WERI-Rb-1 (cell line): ENCODE measurements at places on chromosomes 16 and 17.

DNA sequence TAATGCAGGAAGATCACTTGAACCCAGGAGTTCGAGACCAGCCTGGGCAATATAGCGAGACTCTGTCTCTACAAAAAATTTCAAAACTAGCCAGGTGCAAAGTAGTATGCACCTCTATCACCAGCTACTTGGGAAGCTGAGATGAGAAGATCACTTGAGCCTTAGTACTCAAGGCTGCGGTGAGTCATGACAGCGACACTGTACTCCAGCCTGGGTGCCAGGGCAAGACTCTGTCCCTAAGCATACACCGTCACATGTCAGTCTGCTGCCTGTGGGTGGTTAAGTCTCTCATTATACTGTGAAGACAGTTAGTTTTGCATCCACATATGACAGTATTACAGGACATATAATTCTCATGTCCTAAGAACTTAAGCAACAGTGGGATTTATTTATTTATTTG is 21.8 kb downstream of the NMRAL1 start:
- no peak for DNase-seq

DNA sequence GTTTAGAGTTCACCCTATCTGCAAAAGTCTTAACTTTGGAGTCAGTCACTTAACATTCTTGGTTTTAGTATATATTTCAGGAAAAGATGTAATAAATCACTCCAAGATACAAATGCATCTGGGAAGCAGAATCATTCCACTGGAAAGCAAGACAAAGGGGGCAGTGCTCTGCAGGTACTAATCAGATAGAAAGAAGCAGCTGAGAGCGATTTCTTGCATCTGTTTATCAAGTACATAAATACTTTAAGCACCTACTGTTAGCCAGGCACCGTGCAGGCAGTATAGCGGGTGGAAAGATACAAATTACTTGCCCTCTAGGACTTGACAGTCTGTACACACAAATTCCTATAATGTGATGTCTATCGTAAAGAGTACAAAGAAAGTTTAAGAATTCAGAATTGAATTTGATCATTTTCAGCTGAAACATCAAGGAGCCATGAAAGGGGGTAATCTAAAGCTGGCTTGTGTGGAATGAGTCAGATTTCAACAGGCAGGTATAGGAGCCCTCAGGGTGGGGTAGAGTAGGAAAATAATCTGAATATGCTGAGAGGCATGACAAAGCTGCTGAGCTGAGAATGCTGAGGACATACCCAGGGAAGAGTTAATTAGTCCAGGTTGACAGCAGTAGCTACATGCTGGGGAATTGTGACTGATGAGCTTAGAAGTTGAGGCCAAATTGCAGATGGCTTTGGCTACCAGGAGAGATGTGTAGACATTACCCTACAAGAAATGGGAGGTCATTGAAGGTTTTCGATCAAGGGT is 110.2 kb downstream of the CA10 start:
- DNase-seq = no peak

GRCh38 chr16:86625029-86625428 is 46.7 kb downstream of the FOXL1 start:
- no peak for DNase-seq

GRCh38 chr17:1077581-1077985 is 80.7 kb downstream of the TIMM22 start:
- no peak for DNase-seq

DNA sequence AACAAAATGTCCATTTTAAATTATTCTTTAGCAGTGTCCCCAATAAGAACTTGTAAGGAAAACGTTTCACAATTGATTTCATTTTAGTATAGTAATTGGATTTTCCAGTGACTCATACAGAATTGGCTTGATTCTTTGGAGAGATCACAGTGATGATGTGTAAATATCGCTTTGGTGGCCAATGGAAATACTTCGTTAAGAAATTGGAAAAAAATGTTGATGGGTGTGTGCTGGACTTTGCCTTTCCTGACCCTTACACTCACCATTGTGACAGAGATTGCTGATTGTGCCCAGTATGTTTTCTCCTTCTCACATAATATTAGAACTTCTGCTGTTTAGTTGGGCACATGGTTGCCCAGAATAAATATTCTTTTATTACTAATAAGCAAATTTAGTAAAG is 7.4 kb upstream of the EFCAB13 start:
- no peak for DNase-seq

DNA sequence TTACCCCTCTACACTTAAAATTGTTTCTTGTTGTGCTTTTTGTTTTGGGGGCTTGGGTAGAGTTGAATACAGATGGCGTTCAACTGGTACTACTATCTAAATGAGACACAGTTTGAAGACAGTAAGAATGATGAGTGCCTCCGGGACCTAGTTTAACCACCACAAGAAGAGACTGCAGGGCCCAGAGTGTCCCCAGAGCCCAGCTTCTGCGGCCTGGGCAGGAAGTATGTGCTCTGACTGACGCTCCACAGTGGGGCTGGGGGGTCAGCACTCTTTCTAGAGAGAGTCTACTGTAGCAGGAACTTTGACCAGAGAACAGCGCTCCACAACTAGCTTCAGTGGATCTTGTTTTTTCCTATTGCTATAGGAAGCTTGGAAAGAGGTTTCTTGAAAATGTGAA is 174.0 kb downstream of the VPS53 start:
- DNase-seq = no peak

- DNase-seq = no peak
Measured at GRCh38 chr16:20051147-20051546, 22.5 kb downstream of the GPR139 start.

DNA sequence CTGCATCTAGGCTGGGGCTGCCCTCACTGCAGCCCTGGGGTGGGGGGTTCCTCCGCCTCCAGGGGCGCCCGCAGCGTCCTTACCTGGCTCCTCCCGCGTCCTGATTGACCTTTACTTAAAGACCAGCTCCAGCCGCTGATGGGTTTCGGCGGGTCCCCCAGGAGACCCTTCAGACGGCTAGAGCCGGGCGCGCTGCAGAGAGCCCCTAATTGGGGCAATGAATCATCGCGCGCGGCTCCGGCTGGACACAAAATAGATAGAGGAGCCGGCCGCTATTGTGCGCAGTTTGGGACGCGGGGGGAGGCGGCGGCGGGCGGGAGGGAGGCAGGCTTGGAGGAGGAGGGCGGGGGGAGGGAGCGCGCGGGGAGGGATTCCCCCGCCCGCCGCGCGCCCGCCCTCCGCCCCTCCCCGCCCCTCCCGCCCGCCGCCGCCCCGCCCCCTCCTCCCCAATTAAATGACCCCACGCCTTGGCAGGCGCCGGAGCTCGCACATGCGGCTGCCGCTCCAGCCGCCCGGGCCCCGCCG is 56.5 kb upstream of the CIBAR2 start:
- no peak for DNase-seq

DNA sequence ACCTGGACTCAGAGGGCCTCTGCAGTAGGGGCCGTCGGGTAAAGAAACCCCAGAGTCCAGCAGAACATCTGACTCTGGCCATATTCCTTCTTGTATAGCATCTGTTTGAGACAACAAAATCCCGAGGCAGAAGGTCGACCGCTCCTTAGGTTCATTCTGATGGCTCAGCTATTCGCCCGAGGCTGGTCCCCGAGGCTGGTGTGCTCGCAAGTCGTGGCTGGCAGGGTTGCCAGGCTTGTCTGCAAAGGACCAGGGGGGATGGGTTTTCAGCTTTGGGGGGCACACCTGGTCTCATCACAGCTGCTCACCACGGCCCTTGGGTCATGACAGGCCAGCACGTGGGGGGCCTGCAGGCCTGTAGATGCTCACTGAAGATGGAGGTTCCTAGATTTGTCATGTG is 119.1 kb downstream of the BANP start:
- DNase-seq = no peak

DNA sequence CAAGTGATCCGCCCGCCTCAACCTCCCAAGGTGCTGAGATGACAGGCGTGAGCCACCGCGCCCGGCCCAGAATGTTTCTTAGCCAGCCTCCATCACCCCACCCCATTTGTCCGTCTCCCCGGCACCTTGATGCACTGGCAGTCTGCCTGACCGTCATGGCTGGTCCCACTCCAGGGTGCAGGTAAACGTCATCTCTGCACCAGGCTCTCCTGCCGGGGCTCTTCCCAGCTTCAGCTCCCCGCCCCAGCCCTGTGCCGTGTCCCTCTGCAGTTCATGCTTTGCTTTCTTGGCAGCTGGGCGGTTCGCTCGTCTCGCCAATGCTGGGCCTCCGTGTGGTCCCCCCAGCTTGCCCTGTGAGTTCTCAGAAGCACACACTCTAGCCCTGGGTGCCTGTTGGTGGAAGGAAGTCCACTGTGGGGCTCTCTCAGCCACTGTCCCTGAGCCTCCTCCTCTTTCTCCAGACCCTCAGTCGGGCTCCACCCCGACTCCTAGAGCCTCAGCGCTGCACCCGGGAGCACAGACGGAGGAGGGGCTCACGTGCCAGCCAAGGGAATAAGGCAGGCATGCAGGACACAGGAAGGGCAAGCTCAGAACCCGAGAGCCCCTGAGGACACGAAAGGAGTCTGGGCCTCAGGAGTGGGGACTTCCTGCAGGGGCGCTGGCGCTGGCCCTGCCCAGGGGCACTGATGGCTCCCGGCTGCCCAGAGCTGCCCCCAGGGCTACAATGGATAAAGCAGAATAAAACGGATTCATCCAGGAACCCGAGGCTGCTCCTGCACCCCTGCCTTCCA is 12.0 kb downstream of the HS3ST6 start:
- DNase-seq = no peak

DNA sequence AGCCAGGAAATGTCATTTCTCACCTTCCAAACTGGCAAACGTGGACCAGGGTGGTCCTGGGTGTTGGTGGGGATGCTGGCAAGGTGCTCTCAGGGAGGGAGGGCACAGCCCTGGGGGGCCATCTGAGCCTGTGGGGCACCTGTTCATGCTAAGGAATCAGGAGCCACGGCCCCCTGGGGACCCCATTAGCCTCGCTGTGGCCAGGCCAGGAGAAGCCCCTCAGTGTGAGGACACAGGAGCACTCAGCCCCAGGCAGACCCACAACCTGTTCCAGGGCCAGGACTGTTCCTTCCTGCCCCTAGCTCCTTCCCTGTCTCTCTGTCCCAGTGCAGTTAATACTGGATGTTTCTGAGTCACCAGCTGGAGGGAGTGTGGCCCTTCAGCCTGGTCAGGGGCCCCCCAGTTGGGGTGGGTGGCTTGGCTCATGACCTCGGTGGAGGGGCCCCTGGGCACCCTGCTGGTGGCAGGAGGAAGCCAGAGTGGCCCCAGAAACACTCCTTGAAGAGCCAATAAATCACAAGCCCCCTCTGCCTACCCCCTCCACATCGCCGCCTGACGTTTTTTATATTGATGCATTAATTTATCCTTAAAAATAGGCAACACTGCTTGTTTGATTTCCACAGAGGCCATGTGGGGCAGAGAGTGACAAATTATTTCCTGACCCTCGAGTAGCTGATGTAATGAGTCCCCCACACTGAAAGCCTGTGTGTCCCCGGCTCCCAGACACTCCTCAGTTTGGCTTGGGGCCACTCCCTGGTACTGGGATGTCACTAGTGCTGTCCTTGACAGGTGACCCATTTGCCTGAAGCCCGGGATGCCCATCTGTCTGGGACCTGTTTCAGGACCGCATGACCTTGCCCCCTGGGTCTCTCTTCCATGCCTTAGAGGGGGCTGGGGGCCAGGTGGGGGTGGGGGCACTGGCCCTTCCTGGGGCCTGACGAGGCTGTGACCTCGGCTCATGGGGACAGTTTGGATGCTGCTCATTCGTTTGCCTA is 22.3 kb downstream of the ACTG1 start:
- DNase-seq = no peak

DNA sequence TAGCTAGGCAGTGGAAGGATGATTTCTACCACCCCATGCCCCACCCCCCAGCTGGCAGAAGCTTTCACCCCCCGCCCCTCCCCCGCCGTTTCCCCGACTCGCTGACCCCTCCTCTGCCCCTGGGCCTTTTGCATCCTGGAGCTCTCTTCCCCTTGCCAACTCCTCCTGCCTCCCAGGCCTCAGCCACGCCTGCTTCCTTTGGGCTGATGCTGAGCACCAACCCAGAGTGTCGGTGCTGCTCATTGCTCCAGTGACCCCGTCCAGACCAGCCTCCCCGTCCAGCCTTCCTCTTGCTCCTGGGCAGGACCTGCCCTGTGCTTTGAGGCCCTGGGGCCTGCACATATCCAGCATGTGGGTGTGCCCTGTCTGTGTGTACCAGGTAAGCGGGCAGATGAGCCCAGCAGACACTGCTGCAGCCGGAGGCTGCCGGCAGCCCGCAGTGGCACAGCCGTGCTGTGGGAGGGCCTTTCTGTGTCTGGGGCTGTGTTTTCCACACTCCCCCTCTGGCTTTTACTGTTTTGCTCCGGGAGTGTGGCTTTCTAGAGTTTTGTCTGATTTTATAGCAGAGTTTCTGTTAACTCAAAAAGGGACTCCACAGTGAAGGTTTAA is 72.9 kb downstream of the JPH3 start:
- DNase-seq = no peak

DNA sequence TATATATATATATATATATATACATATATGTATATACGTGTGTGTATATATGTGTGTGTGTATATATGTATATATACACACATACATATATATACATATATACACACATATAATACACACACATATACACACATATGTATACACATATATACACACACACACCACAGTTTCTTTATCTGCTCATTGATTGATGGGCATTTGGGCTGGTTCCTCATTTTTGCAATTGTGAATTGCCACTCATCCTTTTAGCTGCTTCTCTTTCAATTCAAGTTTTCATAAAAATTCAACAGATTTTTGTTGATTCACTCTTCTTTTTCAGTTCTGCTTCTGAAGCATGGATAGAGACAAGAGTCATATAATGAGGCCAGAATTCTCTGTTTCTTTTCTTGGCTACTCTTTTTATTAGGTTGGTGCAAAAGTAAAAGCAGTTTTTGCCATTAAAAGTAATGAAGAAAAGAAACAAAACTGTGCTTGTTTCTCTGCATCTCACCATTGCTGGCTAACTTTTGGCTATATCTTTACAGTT is 44.5 kb downstream of the SLFN5 start:
- no peak for DNase-seq

DNA sequence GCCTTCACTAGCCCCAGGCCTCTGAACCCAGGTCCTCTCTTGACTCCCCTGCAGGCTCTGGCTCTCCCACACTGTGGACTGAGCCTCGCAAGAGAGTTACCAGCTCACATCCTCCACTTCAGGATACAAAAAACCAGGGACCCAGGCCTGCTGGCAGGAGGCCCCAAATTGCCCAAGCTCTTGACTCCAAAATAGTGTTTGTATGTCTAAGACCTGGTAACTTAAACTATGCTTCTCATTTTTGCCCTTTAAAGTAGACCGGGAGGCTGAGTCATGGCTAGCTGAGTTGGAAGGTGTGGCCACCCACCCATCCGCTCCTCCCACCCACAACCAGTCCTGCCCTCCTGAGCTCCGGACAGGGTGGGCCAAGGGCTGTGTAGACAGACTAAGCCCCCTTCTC is 250.0 kb downstream of the SOX9 start:
- DNase-seq = no peak

- DNase-seq = no peak
Measured at GRCh38 chr16:9322769-9323168, 231.3 kb downstream of the HAPSTR1 start.

GRCh38 chr16:57131351-57131970 is 39.1 kb downstream of the CPNE2 start:
- no peak for DNase-seq

GRCh38 chr17:76519048-76519966 is 18.1 kb upstream of the RHBDF2 start:
- DNase-seq = peak; percentile 59
